ENCODE measurements at places on chromosomes 16 and 17.

- no peak for DNase-seq
Measured at GRCh38 chr17:74699236-74699635, 13.5 kb downstream of the CD300LF start.

DNA sequence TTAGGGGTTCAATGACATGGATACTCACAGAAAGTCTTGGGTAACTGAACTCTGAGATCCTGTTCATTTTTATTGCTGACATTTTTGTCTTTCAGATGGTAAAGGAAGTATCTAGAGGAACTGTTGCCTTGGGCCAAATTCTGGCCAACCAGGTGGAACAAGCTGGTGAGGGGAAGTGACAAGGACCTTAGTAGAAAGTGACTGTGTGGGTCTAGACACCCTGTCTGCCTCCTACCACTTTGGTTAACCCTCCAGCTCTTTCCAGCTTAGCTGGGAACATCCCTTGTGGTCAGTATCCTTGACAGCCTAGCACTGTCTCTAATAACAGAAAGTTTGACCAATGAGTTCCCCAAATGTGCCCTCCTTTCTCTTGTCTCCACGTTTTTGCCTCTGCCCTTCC, 28.8 kb upstream of the PRKCB start:
- no peak for DNase-seq

DNA sequence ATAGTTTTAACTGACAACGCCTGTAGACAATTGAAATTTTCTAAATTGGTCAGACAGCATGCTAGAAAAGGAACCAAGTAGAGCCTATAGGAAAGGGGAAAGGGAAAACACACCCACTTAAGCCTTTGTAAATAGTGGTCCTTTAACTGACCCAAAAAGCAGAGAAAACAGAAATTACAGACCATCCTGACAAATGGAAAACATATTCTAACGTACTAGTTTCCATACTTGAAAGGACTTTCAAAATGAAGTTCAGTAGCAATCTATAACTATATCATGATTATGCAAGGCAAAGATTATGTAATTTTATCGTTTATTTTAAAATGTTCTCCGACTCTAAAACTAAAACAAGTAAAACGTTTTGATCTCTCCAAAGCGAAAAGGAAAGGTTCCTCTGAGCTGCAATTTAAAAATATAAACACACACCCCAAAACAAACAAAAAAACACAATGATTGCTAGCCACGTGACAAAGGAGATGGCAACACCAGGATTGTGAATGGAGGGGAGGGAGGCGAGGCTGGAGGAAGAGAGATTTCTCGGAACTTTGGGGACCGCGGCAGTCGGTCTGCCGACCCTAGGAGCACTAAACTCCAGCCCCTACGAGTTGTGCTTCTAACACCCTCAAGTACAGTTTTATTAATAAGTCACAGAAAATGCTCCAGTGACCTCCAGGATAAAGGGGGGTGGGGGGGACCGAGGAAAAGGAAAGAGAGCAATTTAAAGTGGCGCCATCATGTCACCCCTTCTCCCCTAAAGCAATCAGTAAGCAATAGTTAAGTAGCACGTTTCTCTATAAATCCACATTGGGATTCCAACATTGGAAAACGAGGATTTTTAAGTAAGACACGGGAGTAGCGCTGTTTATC, 1.7 kb downstream of the KANSL1 start:
- peak; percentile 61 for DNase-seq

- no peak for DNase-seq
Measured at GRCh38 chr17:78101112-78101511, 27.4 kb downstream of the TMC6 start.

DNA sequence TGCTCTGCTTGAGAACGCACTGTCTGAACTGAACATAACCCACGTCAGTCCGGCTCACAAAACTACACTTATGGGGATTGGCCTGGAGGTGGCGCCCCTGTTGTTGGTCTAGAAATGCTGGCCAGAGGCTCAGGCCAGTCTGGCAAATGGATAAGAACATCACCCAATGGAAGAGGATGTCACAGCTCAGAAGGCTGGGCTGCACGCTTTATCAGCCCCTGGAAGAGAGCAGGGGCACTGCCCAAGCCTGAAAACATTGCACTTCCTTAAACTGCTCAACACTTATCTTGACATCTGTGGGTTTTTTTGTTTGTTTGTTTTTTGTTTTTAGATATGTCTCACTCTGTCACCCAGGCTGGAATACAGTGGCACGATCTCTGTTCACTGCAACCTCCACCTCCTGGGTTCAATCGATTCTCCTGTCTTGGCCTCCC, 24.8 kb upstream of the BPTF start:
- no peak for DNase-seq

- DNase-seq = no peak
Measured at GRCh38 chr17:42687707-42688320, 5.5 kb downstream of the CNTNAP1 start.

Measured in NCI-H2171 (cell line).